Stimulated activated CD8-positive, alpha-beta memory T cell treated with anti-CD3 and anti-CD28 coated beads, Interleukin-7, amount 100 ng/mL, for 1 hour (primary cell): ENCODE measurements at places on chromosomes 6 and 20.

GRCh38 chr6:82364087-82365015, 734 bp downstream of the TPBG start:
- no peak for DNase-seq

DNA sequence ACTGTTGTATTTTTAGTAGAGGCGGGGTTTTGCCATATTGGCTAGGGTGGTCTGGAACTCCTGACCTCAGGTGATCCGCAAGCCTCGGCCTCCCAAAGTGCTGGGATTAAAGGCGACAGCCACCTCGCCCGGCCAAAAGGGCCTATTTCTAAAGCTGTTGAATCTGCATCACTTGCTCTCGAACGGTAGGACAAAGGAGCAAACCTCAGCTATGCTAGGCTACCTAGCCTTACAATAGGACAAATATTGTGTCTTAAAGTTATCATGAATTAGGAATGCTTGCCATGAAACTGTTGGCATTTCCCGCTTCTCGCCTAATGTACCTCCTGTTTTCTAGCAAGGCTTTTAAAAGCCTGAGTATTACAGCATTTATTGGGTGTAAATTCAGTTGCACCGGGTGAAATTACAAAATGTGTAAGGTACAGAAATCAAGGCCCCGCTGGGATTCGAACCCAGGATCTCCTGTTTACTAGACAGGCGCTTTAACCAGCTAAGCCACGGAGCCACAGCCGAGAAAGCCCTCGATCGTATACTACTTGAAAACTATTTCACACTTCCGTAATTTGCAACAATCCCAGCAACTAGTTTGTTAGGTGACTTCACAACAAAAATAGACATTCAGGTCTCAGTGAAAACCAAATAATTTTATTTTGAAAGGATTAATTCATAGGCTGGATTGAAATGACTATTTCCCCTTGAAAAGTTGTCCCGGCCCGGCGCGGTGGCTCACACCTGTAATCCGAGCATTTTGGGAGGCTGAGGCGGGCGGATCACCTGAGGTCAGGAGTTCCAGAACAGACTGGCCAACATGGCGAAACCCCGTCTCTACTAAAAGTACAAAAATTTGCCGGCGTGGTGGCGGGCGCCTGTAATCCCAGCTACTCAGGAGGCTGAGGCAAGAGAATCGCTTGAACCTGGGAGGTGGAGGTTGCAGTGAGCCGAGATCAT, 211.6 kb upstream of the ZNF184 start:
- DNase-seq: no peak

DNA sequence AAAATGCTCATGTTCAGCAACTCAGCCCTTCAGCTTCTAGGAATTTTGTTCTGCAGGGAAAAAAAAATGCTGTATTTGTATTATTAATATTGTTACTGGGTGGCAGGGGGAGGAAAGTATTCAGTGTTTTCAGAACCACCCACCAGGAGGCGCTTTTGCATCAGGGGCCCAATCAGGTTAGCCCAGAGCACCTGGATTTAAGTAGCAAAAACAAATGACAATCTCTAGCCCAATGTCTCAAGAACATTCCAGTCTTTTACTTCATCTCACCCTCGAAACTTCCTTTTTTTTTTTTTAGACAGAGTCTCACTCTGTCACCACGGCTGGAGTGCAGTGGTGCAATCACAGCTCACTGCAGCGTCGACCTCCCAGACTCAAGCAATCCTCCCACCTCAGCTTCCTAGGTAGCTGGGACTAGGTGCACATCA, 635 bp upstream of the C20orf203 start:
- DNase-seq: peak; percentile 61

DNA sequence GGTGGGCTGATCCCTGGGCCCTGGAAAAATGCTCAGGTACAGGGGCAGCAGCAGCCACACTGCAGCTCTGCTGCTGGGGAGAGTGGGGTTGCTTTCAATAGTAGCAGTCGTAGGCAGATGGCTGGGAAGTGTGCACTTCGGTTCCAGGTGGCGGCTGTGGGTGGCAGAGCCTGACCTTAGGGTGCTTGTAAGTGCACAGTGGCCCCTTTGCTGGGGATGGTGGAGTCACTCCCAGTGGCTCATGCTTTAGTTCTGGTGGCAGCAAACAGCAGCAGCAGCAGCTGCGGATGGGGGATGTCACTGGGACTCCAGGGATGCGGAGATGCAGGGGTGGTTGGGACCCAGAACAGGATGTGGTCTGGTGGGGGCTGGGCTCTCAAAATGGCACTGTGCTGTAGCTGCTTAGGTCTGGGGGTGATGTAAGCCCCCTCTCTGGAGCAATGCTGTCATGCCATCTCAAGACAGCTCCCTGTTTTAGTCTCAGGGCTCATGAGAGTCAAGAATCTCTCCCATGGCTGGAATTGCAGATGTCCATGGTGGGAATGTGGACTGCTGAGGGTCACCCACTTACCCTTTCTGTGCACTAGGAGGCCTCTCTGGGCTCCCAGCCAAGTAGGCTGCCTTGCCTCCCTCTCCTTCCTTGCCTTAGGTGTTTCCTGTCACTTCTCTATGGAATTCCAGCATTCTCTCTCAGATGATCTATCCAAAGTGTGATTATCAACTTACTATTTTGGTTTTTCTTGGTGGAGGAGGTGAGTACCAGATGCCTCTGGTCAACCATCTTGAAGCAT, 146.7 kb upstream of the SLC22A23 start:
- no peak for DNase-seq

DNA sequence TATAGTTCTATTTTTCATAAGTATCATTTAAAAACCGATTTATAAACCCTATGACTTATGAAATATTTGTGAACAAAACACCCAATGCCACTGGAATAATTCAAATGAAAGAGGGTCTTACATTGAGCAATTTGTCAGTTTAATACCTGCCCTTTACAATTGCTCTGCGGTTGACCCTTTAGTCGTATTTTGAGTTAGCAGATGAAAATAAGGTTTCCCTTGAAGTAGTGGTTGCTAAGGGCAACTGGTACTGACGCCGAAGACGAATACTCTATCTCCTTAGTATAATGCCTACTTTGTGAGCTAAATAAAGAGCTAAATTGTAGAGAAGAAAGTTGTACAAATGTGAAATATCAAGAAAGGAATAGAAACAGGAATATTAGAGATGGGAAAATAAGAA, 69.4 kb downstream of the KCNQ5 start:
- DNase-seq: no peak

DNA sequence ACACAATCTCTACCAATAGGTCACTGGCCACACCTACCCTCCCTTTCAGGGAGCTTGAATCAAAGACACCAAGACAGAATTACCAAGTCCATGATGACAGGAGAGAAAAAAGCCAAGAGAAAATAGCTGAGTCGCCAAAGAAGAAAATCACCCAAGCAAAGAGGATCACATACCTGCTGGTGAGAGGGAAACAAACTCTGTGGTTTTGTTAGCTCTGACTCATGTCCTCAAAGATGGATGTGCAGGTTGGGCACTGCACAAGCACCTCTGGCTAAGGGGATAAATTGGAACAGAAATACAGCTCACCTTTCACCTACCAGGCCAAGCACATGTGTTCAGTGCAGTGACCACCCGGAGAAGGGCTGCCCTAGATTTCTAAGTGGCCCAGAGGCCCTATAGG, 114.8 kb downstream of the TFAP2A start:
- DNase-seq: no peak

GRCh38 chr6:29739882-29740261, 16.6 kb downstream of the HLA-F start:
- DNase-seq: no peak

DNA sequence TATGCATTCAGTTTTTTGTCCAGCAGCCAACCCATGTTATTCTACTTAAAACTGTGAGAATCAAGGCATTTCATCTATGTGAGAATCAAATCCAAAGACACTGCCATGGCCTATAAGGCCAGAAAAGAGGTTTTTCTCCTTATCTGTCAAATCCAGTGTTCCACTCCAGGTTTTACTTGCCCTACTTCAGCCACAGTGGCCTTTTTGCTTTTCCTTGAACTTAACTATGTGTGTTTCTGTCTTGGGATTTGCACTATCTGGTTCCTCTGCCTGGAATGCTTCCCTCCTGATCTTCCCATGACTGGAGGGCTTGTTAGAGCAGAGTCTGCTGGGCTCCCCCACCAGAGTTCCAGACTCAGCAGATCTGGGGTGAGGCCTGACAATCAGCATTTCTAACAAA, 113.1 kb upstream of the DOK5 start:
- DNase-seq: no peak

- no peak for DNase-seq
These were observed 313.6 kb upstream of the OPRM1 start for GRCh38 chr6:153725456-153725855.

DNA sequence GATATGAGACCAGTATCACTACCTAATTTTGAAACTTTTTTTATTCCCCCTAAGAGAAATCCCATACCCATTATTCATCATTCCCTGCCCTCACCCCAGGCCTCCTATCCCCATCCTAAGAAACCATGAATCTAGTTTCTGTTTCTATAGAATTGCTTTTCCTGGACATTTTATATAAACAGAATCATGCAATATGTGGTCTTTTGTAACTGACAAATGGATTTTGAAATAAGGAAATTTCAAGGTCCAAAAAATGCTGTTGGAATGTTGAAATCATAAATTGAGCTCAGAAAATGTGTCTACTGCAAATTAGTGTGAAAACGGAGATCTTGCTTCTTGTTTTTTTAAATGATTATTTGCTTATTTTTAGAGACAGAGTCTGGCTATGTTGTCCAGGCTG, 25.1 kb downstream of the RNF217 start:
- DNase-seq: no peak

GRCh38 chr20:53883098-53883911, 187.1 kb downstream of the BCAS1 start:
- DNase-seq: no peak

GRCh38 chr20:2778602-2779321, 21.7 kb downstream of the CPXM1 start:
- no peak for DNase-seq

GRCh38 chr20:44362466-44362940, 7.0 kb downstream of the HNF4A start:
- DNase-seq: no peak

- no peak for DNase-seq
These were observed 212.3 kb upstream of the PRDM1 start for GRCh38 chr6:105873799-105874198.

- DNase-seq: no peak
These were observed 39.2 kb downstream of the GPR6 start for GRCh38 chr6:110017306-110017705.

DNA sequence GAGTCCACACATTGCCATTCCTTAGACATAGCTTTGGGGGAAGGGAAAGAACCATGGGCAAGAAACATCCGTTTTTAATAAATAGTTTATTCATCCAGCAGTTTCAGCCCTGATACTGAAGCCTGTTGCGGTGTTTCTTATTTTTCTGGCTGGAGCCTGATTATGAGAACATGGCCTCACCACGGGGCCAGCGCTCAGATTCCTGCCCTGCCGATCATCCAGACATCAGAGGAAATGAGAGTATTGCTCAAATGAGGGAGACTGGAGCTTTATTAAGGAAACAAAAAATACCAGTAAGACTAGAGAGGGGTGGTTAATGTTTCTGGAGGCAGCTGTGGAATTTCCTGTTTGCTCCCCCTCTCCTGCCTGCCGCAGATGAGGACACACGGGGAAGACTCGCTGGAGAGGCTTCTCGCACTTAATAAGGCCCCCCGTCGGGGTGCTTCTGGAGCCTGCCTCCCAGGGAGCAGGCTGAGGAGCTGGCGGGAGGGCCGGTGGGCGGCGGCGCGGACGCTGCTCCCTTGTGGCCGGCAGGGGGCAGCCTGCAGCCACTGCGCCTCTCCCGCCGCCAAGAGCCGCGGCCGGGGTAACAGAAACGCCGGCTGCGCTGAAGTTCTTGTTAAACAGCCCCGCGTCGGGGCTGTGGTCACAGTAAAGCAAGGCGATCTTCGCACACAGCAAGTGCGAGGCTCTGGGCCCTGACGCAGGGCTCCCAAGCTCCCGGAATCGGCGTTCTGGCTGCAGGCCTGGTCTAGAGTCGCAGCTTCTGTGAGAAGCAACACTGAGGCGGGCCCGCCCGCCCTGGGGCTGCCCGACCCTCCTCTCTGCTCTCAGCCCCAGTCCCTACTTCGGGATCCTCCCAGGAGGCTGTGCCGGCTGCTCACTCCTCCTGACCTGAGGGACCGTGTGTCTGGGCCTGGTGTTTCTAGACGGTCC, 17.5 kb downstream of the LEMD2 start:
- DNase-seq: peak; percentile 23

DNA sequence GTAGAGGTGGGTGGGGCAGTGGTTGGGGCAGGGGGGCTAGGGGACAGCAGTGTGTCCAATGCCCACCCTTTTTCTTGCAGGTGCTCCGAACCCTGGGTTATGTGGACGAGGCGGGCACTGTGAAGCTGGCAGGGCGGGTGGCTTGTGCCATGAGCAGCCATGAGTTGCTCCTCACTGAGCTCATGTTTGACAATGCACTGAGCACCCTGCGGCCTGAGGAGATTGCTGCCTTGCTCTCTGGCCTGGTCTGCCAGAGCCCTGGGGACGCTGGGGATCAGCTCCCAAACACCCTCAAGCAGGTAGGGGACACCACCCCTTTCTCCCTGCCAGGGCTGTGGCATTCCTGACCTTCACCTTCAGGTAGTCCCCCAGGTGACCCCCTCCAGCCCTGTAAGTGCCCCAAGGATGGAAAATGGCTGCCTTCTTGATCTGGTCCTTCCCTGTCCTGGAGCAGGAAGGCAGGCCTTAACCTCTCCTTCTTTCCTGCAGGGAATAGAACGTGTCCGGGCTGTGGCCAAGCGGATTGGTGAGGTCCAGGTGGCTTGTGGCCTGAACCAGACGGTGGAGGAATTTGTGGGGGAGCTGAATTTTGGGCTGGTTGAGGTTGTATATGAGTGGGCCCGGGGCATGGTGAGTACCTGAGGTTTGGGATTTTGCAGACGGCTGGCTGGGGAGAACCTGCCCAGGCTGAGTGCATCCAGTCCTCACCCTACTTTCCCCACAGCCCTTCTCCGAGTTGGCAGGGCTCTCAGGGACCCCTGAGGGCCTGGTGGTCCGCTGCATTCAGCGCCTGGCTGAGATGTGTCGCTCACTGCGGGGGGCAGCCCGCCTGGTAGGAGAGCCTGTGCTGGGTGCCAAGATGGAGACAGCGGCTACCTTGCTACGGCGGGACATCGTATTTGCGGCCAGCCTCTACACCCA, 2.9 kb downstream of the DXO start:
- DNase-seq: no peak

DNA sequence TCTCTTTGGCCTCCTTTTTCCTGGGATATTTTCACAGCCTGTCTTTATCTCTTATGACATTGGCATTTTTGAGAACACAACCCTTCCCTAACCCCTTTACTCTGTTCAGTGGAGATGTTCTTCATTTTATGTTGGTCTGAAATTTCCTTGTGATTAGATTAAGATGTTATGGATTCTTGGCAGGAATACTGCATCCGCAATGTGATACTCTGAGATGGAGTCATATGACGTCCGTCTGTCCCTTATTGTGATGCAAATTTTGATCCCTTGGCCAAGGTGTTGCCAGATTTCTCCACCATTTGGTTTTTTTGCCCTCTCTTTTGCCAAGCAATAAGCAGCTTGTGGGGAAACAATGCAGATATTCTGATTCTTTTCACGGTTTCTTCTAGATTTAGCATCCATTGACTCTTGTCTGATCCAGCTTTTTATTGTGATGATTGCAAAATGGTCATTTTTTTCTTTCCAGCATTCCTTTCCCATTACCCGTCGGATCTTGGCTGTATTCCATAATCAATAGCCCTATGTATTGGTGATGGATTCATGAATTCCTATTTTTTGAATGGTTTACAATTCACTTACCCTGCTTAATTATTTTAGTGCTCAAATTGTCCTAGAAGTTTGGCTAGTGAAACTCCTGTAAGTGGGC, 85.1 kb downstream of the NCOA3 start:
- no peak for DNase-seq

- DNase-seq: no peak
These were observed 4.5 kb downstream of the MKKS start for GRCh38 chr20:10429443-10429981.
